ENCODE measurements at places on chromosomes 7 and 10. TPM values are rescaled to one million over a fixed set of nuclear protein-coding genes. Genes with fewer than 3 reads are reported as not detected.

DNA sequence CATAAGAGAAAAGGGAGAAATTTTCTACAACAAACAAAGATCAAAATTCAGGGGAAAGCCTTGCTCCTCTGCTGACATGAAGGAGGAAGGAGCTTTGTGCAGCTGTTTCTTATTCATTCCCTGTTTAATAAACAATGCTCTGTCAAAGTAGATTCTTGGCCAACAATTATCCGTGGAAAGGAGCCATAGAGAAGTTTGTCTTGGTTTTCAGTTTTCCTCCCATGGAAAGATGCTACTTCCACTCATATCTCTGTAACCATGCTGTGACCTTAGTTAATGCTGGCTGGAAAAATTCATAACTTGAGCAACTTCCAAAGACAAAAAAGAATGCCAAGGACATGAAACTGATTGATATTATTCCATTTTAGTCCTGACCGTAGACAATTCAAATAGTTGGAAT lies 8.1 kb downstream of the DDC start:
- DNase-seq, result no peak

- no peak for DNase-seq
Measured at GRCh38 chr7:22876986-22877729, 54.5 kb upstream of the TOMM7 start.

- DNase-seq, result no peak
Measured at GRCh38 chr10:82922755-82923154, 1047.8 kb downstream of the NRG3 start.

DNA sequence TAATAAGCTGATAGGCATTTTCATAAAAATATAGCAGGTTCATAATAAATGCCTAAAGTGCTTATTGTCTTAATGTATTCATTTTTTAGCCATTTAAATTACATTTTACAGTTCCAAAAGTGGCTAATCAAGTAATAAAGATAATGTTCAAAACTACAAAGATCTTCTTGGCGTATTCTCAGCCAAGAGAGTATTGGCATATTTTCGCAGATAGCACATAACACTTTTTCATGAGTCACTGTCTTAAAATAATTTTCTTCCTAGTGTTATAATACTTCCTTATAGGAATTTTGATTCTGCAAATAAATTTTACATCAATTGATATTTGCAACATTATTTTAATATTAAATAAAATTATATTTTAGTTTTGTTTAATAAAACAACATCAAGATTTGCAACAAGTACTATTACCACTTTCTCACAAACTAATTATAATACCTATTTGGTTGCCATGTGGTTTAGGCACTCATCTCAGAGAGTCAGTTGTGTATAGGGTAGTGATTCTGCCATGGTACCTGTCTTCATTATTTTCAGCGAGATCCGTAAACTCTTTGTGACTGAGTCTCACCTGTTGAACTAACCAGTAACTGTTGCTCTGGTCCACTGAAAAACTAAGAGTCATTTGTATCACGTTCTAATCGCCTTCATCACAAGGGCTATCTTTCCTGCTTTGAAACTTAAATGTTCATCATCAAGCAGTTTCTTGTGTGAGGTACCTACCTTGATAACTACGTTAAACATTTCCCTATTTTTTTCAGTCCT lies 152.5 kb upstream of the AKR1E2 start:
- no peak for DNase-seq

GRCh38 chr10:4144817-4145216 lies 359.8 kb upstream of the KLF6 start:
- no peak for DNase-seq

DNA sequence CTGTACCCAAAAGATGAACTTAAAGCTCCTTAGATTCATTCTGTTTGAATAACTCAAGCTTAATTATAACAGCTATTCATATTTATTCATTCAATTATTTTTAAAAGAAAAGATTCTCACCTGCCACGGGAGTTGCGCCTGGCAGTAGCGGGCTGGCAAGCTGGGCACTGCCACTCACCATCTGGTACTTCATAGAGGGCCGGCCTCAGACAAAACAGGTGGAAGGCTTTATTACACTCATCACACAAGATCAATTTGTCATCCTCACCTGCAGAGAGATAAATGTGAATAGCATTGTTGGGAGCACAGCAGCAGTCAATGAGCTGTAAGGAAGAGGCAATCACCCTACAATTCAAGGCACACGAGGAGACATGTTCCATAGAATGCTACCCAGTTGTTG lies 15.8 kb downstream of the FZD9 start:
- no peak for DNase-seq

GRCh38 chr7:5417106-5418071 lies 6.2 kb downstream of the TNRC18 start:
- no peak for DNase-seq

GRCh38 chr10:119803264-119803663 lies 69.4 kb downstream of the MCMBP start:
- DNase-seq, result no peak

DNA sequence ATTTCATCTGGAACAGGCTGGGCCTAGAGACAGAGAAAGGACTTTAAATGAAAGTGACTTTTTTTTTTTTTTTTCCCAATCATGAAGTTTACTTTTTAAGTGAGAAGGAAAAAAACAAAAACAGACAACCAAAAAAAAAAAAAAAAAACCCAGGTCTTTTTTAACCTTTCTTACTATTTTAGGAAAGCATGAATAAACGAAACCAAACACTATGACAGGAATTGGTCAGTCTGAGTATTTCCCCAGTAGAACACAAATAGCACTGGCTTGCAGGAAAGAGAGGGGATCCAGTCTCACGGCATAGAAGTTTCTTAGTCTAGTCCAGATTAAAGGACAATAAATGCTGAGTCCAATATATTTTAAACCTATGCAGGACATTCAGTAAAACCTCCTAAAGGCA lies 180.5 kb upstream of the CCDC6 start:
- DNase-seq, result no peak

GRCh38 chr7:101402081-101402779 lies 39.6 kb downstream of the COL26A1 start:
- DNase-seq, result no peak

DNA sequence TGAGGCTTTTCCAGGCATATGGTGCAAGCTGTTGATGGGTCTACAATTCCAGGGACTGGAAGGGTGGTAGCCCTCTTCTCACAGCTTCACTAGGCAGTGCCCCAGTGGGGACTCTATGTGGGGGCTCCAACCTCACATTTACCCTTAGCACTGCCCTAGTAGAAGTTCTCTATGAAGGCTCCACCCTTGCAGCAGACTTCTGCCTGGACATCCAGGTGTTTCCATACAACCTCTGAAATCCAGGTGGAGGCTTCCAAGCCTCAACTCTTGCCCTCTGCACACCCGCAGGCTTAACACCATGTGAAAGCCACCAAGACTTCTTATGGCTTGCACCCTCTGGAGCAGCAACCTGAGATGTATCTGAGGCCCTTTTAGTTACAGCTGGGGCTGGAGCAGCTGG lies 87.8 kb downstream of the ZNF777 start:
- no peak for DNase-seq

- DNase-seq, result no peak
Measured at GRCh38 chr7:103048833-103049232, 25.8 kb downstream of the FBXL13 start.

- DNase-seq, result no peak
Measured at GRCh38 chr7:158017111-158018097, 570.2 kb downstream of the PTPRN2 start.

DNA sequence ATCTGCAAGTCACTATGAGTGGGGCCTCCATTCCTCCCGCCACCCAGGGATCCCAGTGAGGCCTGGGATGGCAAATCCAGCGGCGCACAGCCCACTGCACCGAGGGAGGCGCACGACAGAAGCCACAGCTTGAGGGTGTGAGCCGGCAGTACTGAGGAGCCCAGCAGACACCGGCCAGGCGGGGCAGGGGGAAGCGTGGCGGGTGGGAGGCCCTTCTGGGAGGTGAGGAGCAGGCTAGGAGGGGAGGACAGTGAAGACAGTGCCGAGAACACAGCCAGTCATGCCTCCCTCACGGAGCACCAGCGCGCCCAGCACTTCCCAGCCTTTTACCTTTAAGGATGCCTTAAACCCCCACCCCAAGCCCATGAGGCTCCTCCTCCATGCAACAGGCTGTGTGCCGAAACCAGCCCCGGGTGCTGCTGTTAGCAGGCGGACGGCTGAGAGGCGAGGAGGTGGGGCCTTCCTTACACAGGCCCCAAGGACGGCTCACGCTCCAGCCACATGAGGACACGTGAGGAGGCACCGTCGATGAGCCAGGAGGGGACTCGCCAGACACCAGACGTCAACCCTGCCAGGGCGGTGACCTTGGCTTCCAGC lies 258.5 kb downstream of the PTPRN2 start:
- no peak for DNase-seq

- no peak for DNase-seq
Measured at GRCh38 chr10:90722832-90723231, 135.0 kb downstream of the HTR7 start.

GDF2 gene
- total RNA-seq, result not detected

KCP gene
- 11.7 TPM for total RNA-seq

ANKRD61 gene
- total RNA-seq, result 0.22 TPM

TMEM176A gene
- total RNA-seq, result not detected

NUTM2E gene
- 0.19 TPM for total RNA-seq

TRIM4 gene
- total RNA-seq, result 20.9 TPM

TRIM24 gene
- total RNA-seq, result 12.6 TPM

PRPS1L1 gene
- total RNA-seq, result not detected

COL13A1 gene
- total RNA-seq, result not detected

WDR86 gene
- not detected for total RNA-seq

MRC1 gene
- 0.04 TPM for total RNA-seq

SEMA4G gene
- total RNA-seq, result not detected
